ENCODE measurements at places on chromosomes 6 and 20.

- DNase-seq = no peak
Observed at GRCh38 chr6:13554929-13555333, 19.5 kb upstream of the SIRT5 start.

DNA sequence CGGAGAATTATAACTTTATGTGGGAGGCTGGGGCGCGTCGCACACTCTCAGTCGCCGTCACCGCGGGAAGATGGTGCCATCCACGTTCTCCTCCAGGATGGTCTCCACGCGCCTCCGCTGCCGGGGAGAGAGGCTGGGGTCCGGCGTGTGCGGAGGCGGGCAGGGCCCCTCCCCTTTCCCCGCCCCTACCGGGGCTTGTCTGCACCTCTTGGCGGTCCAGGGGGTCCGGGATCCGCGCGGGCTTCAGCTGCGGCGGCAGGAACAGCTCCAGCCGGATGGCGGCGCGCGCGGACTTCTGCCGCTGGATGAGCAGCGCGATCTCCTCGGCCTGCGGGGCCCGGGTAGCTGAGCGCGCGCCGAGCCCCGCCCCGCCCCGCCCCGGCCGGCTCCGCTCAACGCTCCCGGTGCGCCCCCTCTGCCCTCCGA lies 807 bp downstream of the LKAAEAR1 start:
- DNase-seq = peak; percentile 51

DNA sequence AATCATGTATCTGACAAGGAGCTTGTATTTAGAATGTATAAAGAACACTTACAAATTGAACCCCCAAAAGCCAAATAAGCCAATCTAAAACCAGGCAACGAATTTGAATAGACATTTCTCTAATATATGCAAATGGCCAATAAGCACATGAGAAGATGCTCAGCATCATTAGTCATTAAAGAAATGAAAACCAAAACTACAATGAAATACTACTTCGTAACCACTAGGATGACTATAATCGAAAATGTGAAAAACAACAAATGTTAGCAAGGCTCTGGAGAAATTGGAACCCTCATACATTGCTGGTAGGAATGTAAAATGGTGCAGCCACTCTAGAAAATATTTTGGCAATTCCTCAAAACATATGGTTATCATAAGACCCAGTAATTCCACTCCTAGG lies 105.8 kb upstream of the TOP1 start:
- no peak for DNase-seq

DNA sequence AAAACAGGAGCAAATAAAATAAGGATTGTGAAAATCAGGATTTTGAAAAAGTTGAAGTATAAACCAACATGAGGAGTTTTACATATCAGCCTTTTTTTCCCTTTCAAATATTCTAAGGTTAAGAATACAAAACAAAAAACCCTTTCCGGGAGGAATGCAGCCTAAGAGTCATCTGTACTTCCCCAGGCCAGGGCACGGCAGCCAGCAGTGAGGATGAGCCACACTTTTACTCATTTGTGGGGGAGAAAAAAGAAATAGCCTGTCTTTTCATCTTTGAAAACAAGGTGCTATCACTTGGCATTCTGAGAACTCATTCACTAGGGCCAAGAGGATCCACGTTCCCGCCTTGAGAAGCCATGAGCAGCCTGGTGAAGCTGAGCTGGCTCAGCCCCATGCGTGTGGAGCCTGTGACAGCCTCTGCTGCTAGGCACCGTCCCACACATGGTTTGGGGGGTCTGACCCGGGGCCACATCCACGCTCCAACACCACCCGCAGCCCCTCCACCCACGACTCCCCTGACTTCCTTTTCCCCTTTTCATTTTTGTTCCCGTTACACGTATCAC lies 11.2 kb downstream of the SLC22A1 start:
- peak; percentile 14 for DNase-seq

GRCh38 chr6:14925699-14926026 lies 320.2 kb upstream of the JARID2 start:
- DNase-seq = no peak

- no peak for DNase-seq
Observed at GRCh38 chr20:23826541-23827021, at the start of gene CST2. CST2 (minus strand) TSS chr20:23826729; CDS start chr20:23826660, 69 bp downstream.

DNA sequence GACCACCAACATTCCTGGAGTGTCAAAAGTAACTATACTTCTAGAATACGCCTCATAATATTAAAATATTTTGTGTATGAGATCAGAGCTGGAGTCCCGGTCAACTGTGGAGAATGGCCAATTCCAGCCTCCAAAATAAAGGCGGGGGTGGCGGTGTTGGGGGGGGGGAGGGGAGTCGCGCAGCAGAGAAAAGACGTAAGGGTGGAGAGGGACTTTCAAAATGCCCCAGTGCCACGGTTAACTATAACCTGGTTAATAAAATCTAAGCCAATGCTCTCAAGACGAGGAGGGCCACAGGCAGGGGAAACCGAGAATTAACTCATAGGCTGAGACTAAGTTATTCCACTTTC lies 1.3 kb downstream of the NUP153 start:
- DNase-seq = peak; percentile 59

DNA sequence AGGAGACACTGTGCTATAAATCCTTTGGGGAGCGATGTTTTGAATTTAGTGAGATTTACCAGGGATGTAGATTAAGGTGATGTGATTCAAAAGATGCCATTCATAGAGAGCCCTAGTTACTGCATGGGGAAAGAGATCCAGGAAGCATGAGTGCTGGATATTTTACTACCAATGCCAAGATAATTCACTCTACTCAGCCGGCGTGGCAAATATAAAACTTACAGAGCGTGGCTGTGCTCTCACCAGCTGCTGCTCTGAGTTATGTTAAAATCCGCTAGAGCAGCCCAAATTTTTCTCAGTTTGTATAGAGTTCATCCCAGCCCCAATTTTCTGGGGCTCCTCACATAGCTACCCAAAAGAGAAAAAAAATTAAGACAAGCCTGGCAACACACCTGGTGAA lies 48.6 kb downstream of the BFSP1 start:
- DNase-seq = no peak
